ENCODE measurements at places on chromosomes 5 and 9. TPM values are rescaled to one million over a fixed set of nuclear protein-coding genes. Genes with fewer than 3 reads are reported as not detected.

GRCh38 chr5:89308606-89309040 lies 425.6 kb upstream of the MEF2C start:
- DNase-seq = no peak

GRCh38 chr5:145856285-145856818 lies 16.5 kb downstream of the GRXCR2 start:
- DNase-seq = peak; percentile 32

GRCh38 chr5:61342071-61342501 lies 10.0 kb downstream of the ZSWIM6 start:
- peak; percentile 96 for DNase-seq

DNA sequence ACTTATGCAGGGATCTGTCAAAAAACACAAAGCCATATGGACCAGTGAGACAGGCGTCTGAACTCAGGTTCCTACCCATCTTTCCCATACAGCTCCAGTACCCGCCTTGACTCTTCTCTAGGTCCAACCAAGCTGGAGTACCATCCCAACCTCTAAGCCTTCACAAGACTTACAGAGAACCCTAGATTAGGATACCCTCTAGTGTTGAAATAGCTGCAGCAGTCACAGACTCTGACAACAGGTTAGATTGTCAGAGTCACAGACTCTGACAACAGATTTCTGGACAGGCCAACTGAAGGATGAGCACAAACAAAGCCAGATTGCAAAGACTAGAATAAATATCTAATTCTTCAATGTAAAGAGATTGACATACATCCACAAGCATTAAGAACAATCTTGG lies 266.1 kb downstream of the GRIA1 start:
- DNase-seq = no peak

DNA sequence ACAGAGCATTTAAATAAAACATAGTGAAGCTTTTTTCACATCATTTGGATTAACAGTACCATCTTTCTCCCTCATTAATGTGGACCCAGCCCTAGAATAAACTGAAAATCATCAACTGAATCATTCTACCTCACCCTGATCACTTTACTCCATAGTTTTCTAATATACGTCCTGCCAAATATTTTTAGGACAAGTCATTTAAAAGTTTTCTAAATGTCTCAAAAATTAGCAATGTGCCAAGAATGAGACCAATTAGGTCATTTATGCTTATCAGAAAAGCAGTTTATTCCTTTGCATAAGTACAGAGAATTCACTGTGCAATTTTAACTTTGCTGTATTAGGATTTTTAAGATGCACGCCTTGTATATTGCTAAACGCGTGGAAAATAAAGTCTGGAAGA lies 284.4 kb downstream of the PIK3R1 start:
- peak; percentile 71 for DNase-seq

KCNN2 gene
- total RNA-seq = 14.4 TPM

SPINK4 gene
- total RNA-seq = not detected

SPATA31C1 gene
- not detected for total RNA-seq

All from HFFc6 (cell line).